ENCODE measurements at places on chromosomes 2 and 18.

DNA sequence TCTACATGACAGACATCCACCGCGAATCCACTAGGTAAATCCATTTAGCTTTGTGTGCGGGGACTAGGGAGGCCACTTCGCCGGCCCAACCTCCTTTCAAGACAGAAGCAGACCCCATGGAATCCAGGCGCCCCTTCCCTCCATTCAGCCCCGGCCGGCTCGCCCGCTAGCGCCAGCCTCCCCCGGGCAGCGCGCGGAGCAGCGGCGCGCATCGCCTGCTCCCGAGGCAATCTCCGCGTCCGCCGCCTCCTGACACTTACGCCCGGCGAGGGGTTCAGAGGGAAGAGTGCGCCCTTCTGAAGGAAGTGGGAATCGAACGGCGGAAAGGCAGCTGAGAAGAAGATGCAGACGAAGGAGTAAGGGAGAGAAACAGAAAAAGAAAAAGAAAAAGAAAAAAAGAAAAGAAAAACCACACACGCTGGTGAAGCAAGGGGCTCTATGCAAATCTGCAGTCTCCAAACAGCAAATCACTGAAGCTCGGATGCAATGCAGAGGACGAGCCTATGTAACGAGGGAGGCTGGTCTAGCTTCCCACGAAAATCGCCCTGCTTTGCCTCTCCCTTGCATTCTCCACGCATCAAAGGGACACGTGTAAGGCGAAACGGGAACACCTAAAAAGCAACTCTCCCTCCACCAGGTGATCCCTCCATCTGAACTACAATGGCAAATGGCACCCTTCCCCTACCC, 684.4 kb downstream of the NRXN1 start:
- no peak for DNase-seq

DNA sequence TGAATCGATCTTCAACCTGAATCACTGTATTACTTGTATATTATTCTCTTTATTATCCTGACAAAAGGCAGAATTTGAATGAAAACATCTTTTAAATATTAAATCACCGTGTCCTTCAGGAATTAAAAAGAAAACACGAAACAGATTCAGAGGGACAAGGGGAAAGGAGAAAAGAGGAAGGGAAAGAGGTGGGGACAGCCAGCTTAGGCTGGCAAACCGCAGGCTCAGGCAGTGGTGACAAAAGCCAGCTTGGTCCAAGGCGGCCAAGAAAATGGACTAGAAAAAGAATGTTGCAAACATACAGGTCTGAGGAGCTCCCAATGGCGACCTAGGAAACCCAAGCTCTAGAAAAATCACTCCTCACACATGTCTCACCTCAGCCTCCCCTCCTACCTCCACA, 6.8 kb downstream of the B4GALT6 start:
- DNase-seq, result no peak

- peak; percentile 34 for DNase-seq
Observed at GRCh38 chr18:23943903-23944624, 70.5 kb upstream of the TTC39C start.

GRCh38 chr18:66873899-66874298, 270.0 kb upstream of the CDH19 start:
- no peak for DNase-seq

- DNase-seq, result no peak
Observed at GRCh38 chr2:96962567-96963203, 23.7 kb downstream of the FAM178B start.

- DNase-seq, result no peak
Observed at GRCh38 chr18:29063346-29063745, 886.4 kb upstream of the CDH2 start.

- DNase-seq, result no peak
Observed at GRCh38 chr2:222242532-222242931, 56.3 kb downstream of the PAX3 start.

DNA sequence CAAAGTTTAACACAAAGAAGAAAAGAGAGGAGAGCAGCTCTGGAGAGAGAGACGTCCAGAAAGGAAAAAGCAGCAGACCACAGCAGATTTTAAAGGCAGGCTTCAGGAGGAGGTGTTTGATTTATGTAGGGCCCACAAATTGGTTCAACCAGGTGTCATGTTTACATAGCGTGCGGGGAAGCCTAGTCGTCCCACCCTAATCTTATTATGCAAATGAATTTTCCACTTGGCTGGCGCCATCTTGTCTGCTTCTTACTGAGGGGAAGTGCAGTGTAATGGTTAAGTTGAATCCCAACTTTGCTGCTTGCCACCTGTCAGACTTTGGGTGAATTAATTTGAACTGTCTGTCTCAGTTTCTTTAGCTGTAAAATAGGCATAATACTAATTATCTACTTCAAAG, 282.4 kb upstream of the CYRIA start:
- no peak for DNase-seq

DNA sequence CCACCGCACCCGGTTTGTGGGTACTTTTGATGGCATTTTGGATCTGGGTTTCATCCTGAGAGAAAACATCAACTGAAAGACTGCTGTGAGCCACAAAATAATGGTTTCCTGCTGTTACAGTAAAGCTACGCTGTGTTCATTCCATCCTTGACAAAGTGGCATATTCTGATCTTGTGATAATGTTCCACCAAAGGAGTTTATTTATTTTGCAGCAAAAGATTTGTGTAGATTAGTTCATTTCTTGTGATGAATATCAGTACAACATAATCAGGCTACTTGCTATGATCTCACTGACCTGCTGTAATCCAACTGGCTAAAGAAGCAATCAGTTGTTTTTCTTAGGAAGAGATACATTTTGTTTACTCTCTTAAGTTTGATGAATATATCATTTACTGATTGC, 45.0 kb downstream of the EEF1B2 start:
- no peak for DNase-seq

DNA sequence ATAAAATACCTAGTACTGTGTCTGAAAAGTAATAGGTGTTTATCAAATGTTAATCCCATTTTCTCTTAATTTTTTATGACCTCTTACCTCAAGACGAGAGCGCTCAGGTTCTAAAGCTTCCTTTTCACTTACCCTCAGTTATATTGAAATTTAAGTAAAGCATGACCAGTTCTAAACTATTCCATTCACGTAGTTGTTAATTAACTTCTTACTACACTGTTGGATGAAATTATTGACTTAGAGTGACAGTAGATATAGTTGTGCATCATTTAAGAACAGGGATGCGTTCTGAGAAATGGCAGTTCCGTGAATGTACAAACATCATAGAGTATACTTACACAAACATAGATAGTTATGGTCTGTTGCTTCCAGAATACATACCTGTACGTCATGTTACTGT, 20.1 kb upstream of the HTR2B start:
- no peak for DNase-seq

- no peak for DNase-seq
Observed at GRCh38 chr2:234472155-234472554, 24.7 kb downstream of the ARL4C start.

DNA sequence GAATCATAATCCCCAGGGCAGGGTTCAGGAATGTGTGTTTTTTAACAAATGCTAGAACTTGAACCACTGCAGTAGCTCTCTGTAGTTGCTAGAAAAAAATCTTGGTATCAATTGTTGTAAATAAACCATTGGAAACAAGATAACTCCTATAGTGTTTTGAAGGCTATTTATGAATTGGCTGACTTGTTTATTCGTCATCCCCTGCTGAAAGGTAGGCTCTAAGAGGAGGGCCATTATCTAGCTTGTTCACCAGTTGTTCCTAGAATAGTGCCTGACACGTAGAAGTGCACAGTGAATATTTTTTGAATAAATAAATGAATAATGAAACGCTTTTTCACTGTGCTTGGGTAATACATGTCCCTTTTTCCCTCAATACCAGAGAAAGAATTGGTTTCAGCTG, 211.4 kb downstream of the BABAM2 start:
- peak; percentile 53 for DNase-seq

- DNase-seq, result no peak
Observed at GRCh38 chr2:98142106-98142791, 55.3 kb downstream of the VWA3B start.

DNA sequence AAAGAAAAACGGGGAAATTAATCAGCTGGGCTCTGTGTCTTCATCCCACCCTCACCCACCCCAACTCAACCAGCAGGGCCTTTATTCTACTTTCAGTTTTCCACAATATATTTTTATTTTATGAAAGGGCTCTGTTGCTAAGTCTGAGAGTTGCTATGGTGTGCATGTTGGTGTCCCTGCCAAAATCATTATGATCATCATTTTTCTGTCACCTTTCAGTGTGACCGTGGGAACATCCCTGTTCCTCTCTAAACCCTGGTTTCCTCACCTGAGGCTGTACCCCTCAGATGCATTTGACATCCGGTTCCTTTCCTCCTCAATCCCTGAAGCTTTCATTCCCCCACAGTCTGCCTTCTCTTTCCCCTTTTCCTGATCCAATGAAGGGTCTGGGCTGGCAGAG, 180.5 kb downstream of the ZFP36L2 start:
- no peak for DNase-seq

- DNase-seq, result no peak
Observed at GRCh38 chr2:238916875-238917590, 69.1 kb downstream of the TWIST2 start.

GRCh38 chr2:53778536-53779162, 8.1 kb downstream of the ASB3 start:
- DNase-seq, result no peak

Measured in fibroblast of mammary gland (primary cell).